ENCODE measurements at places on chromosomes 4 and X.

DNA sequence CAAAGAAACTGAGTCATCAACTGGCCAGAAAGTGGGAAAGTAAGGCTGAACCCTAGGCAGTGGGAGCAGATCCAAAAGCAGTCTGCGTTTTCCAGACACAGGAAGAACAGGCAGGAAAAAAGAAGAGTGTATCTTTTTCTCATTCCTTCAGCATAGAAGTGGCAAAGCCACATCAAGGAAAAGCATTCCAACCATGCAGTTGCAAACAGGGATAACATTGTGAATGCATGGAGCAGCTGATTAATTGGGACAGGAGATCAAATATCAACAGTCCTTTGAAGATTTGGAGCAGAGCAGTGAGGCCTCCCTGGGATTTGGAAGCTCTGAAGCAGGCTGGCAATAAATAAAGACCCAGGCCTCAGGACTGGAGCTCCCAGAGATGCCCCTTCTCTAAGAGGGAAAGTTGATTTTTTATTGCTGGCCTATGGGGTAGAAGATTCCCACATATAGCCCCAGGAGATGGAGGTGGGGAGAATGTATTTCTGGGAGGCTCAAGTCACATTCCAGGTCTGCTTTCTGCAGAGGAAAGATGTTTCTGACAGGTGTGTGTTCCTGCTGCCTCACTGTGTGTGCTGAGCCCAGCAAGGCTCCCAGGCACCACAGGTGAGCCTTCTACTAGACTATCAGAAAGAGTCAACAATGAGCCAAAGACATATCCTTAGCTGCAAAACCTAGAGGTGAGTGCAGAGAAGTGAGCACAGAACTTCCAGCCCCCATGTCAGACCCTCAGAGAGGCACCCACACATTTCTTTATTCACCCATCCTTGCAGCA lies 222.5 kb downstream of the RAB28 start:
- DNase-seq = no peak

DNA sequence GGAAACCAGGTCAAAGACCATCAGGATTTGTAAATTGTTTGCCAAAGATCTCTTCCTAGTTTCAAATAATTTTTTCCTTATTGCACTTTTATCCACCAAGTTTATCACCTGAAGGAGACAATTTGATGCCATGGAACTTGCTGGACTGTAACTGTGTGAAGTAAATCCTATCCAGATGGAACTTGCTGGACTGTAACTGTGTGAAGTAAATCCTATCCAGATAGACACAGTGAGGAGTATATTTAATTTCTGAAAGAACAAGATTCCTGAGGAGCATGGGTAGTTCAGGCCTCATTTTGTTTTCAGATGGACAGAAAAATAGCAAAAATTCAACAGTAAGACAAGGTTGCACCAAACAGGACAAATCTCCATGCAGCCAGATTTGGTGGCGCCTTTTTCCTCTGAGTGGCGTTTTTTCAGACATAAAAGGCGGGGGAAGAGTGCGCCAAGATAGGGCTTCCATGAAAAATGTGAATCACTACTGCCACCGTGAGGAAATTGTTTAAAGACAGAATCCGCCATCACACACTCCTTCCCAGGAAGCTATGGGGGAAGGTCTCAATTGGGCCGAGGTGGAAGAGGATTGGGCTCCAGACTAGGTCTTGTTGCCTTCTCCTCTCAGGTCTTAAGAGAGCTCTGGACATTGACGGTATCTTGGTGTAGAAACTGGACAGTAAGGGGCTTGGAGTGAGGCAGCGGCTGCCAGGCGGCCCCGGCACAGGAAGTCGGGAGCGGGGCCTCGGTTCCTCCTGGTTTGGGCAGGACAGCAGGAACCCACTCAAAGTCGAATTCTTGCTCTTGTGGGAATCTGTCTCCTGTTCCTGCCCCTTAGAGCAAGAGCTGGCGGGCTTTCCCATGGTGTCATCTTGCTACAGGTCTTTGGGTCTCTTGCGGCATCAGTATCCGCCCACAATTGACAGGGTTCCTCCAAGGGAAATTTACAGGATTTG lies 234.7 kb downstream of the OR13H1 start:
- no peak for DNase-seq

- DNase-seq = no peak
Measured at GRCh38 chr4:147088146-147088545, 142.5 kb upstream of the TTC29 start.

GRCh38 chr4:16862697-16863096 lies 35.7 kb downstream of the LDB2 start:
- DNase-seq = no peak

GRCh38 chr4:173506597-173507211 lies 23.3 kb downstream of the HAND2 start:
- DNase-seq = no peak

DNA sequence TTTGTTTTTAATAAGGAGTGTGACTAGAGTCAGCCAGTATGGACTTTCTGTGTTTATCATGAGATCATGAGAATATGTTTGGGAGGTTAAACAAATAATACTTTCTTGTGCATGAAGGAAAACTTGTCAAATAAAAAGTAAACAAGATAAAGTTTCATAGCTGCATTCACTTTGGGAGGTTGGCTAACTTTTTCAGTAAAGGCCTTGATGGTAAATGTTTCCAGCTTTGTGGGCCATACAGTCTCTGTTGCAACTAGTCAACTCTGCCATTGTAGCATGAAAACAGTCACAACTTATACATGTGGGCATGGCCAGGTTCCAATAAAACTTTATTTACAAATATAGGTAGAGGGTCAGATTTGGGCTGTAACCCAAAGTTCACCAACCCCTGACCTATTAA lies 150.4 kb downstream of the MID1 start:
- no peak for DNase-seq

DNA sequence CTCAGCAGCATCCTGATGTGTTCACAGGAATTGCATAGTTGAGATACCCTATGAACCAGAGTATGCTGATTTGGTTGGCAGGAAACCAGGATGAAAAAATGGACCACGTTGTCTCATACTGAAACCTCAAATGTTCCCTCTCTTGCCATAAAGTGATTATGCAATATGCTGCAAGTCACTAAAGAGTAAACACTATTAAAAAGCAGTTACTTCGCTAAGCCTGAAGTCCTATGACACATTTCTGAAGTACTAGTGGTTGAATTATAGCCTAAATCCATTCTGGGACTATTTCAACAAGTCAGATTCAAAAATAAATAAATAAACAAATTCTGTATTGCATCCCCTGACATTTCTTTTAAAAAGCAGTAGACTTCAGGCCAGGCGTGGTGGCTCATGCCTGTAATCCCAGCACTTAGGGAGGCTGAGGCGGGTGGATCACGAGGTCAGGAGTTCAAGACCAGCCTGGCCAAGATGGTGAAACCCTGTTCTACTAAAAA lies 106.0 kb upstream of the NAP1L5 start:
- no peak for DNase-seq

GRCh38 chrX:66000178-66000577 lies 39.7 kb downstream of the VSIG4 start:
- DNase-seq = no peak

DNA sequence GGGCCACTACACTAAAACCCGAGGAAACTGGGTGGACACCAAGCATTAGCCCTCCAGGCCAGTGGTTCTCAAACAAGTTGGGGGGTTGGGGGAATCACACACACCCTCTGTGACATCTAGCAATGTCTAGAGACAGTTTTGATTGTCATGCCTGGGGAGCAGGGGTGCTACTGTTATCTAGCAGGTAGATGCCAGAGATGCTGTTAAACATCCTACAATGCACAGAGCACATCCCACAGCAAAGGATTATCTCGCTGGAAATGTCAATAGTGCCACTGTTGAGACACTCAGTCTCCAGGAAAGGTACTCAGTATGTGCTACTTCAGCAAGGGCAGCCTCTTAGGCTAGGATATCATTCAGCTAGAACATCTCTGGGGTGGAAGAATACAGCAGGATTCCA lies 1.3 kb downstream of the SMC1A start:
- no peak for DNase-seq

GRCh38 chr4:128388352-128388630 lies 100.7 kb upstream of the PGRMC2 start:
- no peak for DNase-seq

GRCh38 chr4:149896432-149896831 lies 80.8 kb upstream of the IQCM start:
- DNase-seq = no peak

DNA sequence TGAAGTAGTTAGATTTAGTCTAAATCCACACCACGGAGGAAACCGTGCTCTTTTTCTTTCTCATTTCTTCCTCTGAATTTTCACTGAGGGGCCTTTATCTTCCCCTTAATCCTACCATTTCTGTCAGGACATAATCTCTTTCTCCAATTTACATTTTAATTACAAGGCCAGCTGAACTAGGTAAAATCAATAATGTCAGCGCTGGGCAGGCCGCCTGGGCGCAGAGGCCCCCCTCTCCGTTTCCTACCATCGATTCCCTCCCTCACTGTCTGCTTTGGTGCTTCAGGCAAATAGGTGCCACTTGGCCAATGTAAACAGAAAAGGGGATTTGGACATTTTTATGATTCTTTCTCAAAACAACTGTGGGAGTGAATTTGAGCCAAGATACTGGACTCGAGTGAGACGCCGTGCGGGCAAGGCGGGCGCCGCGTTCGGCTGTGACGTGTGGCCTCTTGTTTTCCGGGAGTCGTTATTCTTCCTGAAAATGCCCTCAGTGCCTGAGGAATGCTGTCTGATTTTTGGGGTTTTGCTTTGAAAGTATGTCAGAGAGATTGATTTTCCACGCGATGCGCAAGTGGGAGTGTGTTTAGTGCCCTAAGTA lies 22.6 kb downstream of the UVSSA start:
- no peak for DNase-seq

Data from NAMALWA (cell line).